ENCODE measurements at places on chromosomes 3 and 15.

DNA sequence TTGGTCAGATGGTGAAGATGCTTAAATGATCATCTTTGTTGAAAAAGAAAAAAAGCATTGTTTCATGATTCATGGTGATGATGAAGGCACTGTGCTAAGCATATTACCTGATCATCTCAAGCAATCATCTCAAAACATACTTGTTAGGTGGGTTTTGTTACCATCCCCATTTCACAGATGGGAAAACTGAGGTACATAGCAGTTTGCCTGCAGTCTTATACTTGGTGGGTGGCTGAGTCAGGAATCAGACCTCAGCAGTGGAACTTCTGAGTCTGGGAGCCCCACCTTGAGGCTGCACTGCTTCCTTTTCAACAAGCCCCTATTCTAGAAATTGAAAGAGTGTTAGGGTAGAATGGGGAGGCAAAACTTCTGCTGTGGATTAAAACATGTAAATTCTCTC, 341.1 kb downstream of the THSD4 start:
- no peak for DNase-seq

GRCh38 chr3:49183873-49184272, 12.5 kb downstream of the KLHDC8B start:
- DNase-seq: no peak

DNA sequence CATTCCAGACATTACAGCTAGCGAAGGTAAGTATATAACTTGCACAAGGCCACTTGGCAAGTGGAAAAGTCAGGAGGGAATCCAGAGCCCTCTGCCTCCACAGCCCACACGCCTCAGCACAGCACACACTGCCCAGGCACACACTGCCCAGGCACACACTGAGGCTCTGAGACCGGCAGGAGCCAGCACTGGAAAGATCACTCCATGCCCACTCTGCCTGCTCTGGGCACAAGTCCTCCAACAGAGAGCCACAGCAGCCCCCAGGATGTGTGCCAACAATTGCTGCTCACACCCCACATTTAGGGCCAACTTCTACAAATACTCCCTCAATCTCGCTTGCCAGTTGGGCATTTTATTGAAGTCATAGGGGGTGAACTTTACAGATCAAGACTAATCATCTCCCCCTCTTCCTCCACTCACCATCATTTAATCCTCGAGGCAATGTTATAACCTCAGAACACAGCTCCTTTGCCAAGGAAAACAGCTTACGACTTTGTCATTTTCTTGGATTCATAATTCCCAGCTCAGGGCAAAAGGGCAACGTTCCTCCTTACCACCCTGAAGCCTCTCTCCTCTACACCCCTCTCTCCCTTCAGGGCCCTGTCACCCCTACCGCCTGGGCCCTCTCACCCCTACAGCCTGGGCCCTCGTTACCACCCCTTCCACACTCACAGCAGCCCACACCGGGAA, 53.0 kb upstream of the TPM1 start:
- no peak for DNase-seq

GRCh38 chr3:28467414-28467813, 118.8 kb upstream of the AZI2 start:
- DNase-seq: no peak

- no peak for DNase-seq
Measured at GRCh38 chr3:72891053-72891855, 3.4 kb downstream of the GXYLT2 start.
